ENCODE measurements at places on chromosomes 16 and 17. TPM values are rescaled to one million over a fixed set of nuclear protein-coding genes. Genes with fewer than 3 reads are reported as not detected.

The GCGR gene
- total RNA-seq: 1.6 TPM

The TLCD1 gene
- 55.7 TPM for total RNA-seq

- DNase-seq: no peak
Measured at GRCh38 chr17:7443499-7444485, 1.1 kb upstream of the CHRNB1 start.

GRCh38 chr16:84710686-84711085, 10.9 kb downstream of the USP10 start:
- DNase-seq: no peak

Measured in Panc1 (cell line).